ENCODE measurements at places on chromosomes 3 and 15.

DNA sequence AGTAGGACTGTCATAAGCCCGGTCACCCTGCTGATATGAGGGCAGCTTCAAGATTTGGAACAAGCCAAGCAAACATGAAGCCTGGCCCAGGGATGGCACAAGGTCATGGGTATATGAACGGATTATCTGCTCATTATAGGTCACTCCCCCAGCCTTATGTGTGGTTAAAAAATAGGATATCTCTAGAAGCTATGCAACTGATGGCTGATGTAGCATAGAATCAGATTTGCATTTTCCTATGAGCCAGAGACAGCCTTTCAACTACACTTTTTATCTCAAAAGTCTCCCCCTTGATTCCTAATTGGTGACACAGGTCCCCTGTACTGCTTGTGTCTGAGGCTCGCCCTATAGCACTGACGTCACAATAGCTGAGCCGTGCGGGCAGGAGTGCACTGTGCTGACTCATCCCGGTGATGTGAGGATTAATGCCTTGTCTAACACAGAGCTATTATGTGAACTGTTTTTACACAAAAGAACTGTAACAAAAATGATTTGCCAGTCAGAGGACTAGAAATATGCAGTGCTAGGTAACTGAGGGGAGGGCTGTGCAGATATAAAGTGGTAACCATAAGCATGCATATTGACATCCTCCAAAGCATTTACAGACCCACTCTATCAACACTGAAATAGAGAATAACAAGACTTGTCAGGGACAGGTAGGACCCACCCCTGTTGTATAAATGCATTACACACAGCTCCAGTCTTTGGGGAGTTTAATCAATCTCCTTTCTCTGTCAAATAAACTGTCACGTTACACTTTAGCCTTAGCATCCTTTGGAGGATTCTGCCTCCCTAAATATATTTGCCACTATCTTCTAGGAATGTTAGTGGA lies 204.9 kb downstream of the TIGIT start:
- no peak for DNase-seq

DNA sequence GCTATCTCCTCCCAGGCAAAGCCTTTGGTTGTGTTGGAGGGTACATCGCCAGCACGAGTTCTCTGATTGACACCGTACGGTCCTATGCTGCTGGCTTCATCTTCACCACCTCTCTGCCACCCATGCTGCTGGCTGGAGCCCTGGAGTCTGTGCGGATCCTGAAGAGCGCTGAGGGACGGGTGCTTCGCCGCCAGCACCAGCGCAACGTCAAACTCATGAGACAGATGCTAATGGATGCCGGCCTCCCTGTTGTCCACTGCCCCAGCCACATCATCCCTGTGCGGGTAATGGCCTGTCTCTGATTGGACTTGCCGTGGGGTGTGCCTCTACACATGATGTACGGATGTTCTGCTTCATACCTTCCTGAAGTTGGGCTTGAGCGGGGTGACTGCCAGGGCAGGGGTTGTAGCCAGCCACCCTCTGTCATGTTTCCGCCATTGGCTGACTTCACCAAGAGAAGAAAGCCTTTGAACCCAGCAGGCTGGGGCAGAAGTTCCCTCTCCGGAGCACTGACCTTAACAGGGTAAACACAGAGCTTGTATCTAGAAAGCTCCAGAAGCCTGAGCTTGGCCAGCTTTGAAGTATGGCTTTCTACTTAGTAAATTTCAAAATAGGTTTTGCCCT lies 13.4 kb downstream of the ALAS1 start:
- DNase-seq = no peak

DNA sequence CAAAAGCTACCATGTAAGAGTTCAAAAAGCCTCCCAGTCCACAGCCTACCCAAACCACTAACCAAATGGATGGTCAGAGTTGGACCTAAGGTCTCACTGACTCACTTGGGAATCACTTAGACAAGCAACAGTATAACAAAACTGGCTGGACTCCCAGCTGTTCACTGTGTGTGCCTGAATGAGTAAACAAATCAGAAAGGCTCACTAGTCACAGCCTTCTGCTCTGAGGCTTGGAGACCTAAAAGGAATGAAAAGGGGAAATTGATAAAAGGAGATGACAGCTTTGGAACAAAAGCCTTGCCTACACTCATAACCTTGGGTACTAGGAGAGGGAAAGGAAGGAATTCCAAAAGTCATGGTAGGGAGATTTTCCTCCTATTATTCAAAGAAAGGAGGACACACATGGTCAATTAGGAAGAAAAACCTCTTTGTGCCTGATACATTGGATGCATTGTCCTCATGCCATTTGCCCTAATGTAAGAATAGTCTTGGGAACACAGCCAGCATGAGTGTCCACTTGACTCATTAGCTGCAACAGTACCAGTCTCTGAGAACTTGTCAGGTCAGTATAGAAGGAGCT lies 92.3 kb downstream of the FRMD5 start:
- DNase-seq = no peak

GRCh38 chr3:40299721-40300335 lies 9.7 kb upstream of the EIF1B start:
- no peak for DNase-seq

DNA sequence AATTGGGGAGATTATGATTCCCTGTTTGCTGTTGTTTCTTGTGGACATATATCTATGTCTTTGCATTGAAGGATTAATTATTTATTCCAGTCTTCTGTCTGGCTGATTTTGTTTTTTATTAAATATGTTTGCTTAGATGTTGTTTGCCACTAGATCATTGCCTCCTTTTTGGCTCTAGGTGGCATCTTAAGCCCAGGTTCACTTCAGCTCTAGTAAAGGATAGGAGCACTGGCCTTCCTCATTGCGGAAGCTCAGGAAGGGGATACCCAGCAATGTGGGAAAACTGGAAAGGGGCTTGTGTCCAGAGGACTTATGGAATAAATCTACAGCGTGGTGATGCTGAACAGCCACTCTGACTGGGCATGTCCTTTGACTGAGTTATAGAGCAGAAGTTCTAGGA lies 821.6 kb downstream of the PDCD6IP start:
- DNase-seq = no peak

DNA sequence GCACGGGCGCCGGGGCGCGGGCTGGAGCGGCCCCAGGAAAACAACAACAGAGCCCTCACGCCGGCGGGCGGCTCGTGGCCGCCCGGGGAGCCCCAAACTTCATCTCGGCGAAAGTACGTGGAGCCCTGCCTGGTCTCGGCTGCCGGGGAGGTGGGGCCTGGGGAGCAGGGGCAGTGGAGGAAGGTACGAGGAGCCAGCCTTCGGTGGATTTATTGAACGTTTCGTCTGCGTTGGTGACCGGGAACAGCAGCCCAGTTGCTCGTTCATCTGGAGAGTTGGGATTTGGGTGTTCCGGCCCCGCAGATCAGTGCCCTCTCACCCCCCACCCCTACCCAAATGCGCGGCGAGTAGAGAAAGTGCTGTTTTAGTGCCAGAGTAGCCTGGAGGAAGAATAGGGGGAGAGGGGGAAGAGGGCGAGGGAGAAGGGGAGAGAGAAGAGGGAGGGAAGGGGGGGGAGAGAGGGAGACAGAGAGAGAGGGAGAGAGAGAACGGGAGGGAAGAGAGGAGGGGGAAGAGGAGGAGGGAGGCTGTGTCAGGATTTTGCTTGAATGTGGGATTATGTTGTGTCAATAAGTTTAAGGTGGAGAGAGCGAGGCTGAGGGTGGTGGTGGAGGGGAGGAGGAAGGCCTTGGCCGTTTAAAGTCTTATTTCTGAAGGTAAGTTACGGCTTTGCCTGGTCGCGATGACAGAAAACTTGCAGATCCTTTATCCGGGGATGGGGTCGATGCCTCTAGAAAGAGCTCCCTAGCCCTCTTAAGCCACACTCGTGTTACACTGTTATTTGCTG lies 970 bp downstream of the BBX start:
- DNase-seq = no peak

GRCh38 chr3:148792516-148792915 lies 35.1 kb upstream of the CPB1 start:
- DNase-seq = no peak

DNA sequence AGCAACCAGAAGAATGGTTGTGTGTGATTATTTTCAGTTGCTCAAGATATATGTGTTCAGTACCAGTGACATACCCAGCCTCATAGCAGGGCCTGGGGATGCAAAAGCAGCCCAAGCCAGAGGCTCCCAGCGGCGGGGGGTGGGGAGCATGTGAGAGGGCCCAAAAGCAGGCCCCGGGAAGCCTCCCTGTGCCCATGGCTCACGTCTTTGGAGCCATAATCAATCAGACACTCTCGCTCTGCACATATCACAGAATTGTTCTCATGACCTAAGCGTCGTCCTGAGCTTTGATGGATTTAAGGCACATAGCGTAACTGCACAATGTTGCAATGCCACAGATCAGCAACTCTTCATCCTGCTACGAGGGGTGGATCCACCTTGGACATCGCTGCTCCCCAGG lies 20.8 kb downstream of the KLHL25 start:
- no peak for DNase-seq

- DNase-seq = no peak
These were observed 38.7 kb downstream of the HSPBAP1 start for GRCh38 chr3:122754929-122755328.

DNA sequence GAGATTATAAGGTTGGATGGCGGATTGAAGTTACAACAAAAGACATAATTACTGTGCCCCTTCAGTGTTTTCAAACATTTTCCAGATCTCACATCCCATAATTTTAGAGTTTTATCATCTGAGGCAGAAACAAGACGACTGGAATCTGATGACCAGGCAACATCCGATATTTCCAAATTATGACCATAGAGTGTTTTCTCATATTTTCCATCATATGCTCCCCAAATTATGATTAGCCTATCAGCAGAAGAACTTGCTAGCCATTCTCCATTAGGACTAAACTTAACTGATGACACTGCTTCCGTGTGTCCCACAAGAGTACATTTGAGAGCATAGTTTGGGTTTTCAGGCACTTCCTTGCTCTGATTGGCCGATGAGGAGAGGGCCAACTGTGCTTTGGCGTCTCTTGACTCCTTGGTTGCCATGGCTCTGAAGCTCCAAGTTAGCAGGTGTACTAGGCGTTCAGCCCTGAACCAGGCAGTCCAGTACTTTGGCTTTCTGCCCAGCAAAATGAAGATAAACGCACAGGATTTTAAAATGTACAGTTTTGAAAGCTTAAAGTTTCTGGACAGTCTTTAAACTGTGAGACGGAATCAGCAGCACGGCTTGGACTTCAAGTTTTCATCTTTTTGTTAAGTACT lies 638 bp downstream of the WDR5B start:
- no peak for DNase-seq

DNA sequence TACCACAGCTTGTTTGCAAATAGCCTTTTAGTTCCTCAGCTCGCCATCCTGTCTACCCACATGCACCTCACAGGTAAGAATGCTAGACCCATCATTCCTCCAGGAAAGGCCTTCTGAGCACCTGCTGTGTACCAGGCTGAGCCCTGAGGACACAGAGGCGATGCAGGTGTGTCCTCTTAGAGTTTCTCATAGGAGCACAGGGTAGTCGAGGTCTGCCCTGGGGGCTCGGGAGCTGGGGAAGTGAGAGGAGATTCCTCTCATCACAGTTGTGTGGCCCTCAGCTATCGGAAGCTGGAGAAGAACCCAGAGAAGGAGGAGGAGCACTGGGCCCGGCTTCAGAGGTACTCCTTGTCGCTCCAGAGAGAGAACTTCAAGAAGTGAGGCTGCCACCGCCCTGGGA lies 8.0 kb downstream of the MESP1 start:
- no peak for DNase-seq
